ENCODE measurements at places on chromosomes 16 and 17.

- DNase-seq, result no peak
Observed at GRCh38 chr16:4593086-4593485, 21.6 kb downstream of the UBALD1 start.

DNA sequence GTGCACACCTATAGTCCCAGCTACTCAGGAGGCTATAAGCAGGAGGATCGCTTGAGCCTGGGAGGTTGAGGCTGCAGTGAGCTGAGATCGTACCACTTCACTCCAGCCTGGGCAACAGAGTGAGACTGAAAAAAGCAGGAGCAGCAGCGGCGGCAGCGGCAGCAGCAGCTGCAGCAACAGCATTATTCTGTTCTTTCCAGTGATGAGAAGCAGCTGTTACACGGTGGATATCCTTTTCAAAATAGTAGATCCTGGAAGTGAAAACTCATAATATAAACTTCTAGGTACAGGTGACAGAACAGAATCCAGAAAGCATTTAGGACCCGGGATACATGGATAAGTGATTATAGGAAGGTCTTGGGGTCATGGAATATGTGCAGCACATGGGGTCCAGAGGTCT is 17.8 kb upstream of the HNF1B start:
- no peak for DNase-seq

DNA sequence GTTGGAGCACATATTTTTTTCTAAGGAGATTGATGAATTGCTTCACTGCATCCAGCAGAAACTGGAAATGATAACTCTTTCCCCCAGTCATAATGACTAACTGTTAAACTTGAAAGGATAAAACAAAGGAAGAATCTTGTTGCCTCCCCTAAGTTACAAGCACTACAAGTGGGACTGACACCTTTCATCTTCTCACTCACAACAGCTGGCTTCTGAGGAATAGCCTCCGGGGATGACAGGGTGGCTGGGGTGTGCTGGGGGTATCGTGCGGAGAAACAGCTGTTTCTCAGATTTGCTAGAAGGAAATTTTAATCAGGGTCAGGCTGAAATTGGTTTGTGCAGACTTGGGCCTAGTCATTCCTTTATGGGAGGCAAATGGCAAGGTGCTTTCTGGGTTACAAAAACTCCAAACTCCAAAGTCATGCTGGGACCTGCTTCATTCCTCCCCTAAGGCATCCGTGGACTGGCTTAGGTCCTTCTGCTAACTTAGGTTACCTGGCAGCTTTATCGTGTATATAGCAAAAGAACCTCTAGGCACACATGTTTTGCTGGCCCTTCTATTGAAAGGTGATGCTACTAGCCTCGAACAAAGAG is 557.2 kb downstream of the TOX3 start:
- DNase-seq, result no peak

GRCh38 chr16:66369055-66369592 is 2.6 kb downstream of the CDH5 start:
- DNase-seq, result no peak
